Astrocyte of the hippocampus (primary cell): ENCODE measurements at places on chromosomes 4 and X.

- no peak for DNase-seq
Observed at GRCh38 chrX:104902070-104902469, 318.4 kb downstream of the TEX13A start.

DNA sequence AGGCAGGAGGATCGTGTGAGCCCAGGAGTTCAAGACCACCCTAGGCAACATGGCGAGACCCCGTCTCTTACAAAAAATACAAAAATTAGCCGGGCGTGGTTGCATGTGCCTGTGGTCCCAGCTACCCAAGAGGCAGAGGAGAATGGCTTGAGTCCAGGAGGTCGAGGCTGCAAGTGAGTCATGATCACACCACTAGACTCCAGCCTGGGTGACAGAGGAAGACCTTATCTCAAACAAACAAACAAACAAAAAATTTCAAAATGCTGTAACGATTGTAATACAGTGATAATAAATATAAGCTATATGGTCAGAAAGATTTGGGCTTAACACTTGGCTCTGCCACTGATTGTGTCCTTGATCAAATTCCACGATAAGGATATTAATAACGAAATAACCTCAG, 24.2 kb downstream of the SLC25A4 start:
- no peak for DNase-seq

DNA sequence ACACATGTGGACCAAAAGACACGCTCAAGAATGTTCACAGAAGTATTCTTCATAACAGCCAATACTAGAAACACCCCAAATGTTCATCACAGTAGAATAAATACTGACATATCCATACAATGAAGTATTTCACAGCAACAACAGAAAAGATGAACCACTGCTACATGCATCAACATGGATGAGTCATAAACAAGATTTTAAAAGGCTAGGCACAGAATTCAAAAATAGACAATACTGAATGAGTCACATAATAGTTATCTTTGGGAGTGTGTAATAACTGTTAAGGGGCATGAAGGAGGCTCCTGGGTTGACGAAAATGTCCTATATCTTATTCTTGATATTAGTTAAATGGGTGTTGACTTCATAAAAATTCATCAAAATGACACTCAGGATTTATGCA, 43.5 kb downstream of the CLOCK start:
- peak; percentile 18 for DNase-seq

DNA sequence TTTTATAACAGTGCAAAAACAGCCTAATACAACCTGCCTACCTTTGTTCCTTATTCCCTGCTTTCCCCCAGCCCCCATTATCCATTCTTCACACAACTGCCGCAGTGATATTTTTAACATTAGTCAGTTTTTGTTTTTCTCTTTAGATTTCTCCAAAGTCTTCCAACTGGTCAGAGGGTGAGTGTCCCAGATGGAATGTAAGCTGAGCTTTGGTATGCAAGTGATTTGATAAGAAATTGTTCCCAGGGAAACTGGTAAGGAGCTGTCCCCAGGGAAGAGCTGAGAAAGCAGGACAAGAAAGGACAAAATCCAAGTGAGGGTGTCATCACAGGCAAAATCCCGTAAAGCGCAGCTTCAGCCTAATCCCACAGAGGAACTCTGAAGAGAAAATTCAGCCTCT, 475.5 kb upstream of the ADGRL3 start:
- peak; percentile 82 for DNase-seq

DNA sequence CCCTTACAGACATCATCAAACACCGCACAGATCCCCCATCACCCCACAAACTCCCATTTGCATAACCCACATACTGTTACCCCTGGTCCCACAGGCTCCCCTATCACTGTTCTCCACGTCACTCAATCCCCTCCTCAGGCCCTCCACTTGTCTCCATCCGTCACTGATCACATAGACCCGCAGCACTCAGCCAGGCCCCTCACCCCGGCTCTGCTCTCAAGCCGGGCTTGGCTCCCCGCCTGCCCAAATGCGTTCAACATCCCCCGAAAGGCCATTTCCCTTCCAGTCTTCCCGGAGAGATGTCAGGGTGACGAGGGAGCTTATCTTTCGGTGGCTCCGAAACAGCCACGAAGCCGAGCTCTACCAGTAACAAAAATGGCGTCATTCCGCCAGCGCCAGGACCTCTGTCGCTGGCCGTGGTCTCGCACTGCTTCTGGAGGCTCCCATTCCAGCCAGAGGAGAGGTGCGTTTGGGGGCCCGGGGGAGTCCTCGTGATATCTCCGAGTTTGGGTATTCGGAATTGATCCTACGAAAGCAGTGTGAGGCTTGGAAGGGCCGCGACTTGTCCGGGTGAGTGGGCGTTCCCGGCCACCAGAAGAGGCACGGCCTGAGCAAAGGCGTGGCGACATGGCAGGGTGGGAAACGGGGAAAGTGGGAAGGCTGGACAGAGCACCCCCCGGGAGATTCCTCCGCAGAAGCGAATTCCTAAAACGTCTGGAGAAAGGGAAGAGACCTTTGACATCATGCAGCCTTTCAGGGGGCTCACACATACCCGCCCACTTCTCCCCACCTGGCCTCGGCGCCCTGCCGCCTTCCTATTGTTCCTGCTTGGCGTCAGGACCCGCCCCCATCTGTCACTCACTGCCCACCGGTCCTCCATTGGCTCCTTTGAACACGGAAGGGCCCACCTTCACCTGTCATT, at the start of gene ZNF630:
ZNF630 (minus strand) TSS at position 577 of the 922 bp plus-strand sequence. CDS start 4,754 bp downstream, outside the sequence.
- DNase-seq = peak; percentile 80

GRCh38 chr4:19983072-19983471, 268.6 kb upstream of the SLIT2 start:
- DNase-seq = peak; percentile 64

DNA sequence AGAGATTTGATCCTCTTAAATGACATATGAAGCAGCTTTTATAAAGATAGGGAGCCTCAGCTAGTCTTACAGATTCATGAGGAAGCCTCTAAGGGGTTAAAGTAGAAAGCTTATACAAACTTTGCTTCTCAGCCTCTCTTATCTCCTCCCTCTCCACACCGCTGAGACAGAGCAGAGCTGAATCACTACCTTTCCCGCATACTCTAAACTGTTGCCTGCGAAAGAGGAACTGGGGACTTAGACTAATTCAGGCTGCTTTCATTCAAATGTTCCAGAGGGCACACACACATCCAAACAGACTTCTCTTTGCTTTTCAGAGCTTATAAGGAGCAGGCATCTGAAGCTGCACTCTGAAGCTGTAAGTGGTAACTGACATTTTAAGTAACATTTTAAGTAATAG, at the start of gene SERTM2:
SERTM2 (plus strand) TSS at position 169 of the 400 bp plus-strand sequence. CDS start 7,213 bp downstream, outside the sequence.
- peak; percentile 50 for DNase-seq

GRCh38 chr4:153537493-153537960, 71.4 kb downstream of the TMEM131L start:
- DNase-seq = no peak

- DNase-seq = no peak
Observed at GRCh38 chr4:125765941-125766340, 451.2 kb downstream of the FAT4 start.

- DNase-seq = no peak
Observed at GRCh38 chr4:33453916-33454315, 2733.7 kb downstream of the PCDH7 start.

DNA sequence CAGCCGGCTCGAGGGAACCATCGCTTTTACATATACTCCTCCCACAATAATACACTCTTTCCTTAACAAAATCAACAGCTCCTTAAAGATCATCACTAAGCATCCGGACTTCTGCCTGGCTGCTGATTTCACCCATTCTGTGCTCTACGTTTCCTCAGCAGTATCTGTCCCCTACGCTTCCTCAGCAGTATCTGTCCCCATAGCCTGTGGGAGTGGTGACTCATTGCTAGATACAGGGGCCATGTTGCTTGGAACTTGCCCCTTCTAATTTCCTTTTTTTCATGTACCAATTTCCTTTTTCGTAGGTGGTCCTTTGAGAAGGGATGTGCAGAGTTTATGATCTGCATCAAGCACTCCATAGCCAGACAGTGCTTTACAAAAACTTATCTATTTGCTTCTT, 18.6 kb downstream of the MAP3K15 start:
- no peak for DNase-seq

DNA sequence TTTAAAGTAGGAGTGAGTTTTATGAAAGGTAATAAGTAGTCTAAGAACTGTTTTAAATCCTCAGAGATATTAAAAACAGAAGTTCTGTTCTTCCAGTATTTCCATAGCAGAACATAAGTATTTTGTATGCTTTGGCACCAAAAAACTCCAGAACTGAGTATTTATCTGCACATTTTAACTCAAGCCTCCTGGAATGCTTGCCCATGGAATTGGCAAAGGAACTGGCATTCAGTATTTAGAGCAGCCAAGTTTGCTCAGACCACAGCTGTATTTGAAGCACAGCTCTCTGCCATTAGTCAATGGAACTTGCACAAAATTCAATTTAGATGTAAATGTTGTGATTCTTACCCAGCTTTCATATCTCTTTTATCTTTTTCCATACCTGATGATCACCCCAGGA, 42.2 kb downstream of the NDNF start:
- peak; percentile 65 for DNase-seq

- DNase-seq = peak; percentile 0
Observed at GRCh38 chr4:29948451-29948850, 771.7 kb upstream of the PCDH7 start.

DNA sequence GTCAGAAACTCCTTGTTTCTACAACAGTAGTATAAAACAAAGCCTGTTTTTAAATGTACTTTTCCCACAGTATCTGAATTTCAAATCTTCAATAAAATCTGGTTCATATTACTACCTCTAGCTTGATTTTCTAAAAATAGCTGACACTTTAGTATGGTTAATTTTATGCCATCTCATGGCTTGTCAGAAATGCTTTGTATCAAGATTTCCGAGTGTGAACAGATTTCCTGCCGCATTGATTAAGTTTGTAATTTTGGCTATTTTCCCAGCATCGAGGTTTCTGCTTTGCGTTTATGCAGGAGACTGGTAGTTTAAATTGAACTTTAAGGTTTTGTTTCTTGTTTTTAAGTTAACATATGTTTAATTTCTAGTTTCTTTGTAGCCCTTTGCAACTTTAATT, 44.2 kb downstream of the CLCN3 start:
- peak; percentile 33 for DNase-seq

- DNase-seq = peak; percentile 17
Observed at GRCh38 chrX:109966246-109966645, 36.7 kb upstream of the TMEM164 start.

- no peak for DNase-seq
Observed at GRCh38 chr4:144985014-144985413, 113.0 kb downstream of the ANAPC10 start.

DNA sequence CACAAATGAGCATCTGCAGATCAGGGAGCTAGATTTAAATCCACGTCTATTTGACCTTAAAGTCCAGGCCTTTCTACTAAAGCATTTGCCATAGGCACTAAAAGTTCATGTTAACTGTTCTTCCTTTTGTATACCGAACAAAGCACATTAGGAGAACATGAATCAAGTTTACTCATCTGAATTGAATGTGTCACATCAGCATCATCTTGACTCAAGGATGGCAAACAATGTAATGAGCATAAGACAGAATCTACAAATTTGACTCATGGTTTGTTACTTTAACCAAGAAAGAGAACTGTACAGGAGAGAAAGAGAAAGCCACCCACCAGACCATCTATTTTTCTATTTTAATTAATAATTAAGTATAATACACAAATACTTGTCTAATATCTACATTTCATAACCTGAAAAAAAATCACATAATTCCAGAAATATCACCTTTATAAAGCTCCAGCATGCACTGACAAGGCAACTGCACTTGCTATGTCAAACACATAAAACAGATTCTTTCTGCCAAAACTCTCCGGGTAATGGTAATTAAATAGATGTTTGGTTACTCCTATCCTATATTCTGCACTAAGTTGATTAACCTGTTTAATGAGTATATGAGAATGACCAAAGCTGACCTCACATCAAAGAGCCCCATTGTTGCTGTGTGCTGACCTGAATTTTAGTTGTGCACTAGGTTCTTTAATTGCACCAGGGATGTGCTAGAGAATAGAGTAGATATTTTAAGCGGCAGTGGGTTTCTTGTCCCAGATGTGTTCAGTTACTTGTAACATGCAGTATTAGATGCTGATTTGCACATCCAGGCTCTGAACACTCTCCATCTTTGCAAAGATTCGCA, 42.5 kb upstream of the LEF1 start:
- no peak for DNase-seq

DNA sequence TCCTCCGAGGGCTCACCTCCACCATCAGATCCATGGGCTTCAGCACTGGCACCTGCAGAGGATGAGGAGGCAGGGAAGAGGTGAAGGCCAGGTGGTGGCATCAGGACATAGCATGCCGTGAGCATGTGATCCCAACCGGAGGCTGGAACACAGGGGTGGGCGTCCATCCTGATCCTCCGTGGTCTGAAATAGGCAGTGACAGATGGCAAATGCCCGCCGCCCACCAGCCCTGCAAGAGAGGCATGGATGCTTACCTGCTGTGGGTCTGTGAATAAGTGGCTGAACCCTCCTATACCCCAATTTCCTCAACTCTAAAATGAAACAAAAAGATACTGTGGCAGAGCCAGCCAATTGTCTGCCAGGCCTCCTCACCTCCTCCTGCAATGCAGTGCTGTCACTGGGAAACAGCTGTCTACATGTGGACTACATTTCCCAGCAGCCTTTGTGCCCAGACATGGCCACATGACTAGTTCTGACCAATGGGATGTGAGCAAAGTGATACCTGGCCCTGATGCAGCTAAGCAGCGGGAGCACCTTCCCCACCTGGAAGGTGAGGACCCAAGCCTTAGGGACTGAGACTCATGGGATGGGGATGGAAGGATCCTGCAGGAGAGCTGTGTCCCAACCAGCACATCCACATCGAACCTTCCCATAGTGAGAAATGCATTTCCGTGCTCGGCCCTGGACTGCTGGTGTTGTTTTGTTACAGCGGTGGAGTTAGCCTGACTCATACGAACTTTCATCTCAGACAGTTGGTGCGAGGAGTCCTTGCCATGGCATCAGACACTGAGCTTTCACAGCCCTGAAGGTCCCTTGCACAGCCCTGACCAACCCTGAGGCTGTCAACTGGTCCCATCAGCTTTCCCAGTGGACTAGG, 99.5 kb downstream of the PPP2R2C start:
- DNase-seq = peak; percentile 36
